ENCODE measurements at places on chromosomes 4 and X.

DNA sequence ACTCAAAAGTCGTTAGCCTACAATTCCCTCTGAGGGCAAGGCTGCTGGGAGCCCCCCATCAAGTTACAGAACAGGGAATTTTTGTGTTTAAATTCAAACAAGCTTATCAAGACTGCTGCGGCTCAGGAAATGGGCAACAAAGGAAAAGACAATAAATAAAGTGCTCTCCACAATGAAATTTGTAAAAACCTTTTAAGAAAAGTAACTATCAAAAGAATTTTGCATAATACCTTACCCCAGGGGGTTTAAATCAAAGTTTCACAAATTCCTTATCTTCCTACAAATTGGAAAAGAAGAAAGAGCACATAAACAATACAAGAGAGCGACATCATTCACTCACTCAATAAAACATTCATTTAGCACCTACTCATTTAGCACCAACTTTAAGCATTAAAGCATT, 97.9 kb upstream of the CCDC160 start:
- no peak for DNase-seq

- DNase-seq, result no peak
Measured at GRCh38 chr4:104643805-104644204, 149.1 kb upstream of the CXXC4 start.

DNA sequence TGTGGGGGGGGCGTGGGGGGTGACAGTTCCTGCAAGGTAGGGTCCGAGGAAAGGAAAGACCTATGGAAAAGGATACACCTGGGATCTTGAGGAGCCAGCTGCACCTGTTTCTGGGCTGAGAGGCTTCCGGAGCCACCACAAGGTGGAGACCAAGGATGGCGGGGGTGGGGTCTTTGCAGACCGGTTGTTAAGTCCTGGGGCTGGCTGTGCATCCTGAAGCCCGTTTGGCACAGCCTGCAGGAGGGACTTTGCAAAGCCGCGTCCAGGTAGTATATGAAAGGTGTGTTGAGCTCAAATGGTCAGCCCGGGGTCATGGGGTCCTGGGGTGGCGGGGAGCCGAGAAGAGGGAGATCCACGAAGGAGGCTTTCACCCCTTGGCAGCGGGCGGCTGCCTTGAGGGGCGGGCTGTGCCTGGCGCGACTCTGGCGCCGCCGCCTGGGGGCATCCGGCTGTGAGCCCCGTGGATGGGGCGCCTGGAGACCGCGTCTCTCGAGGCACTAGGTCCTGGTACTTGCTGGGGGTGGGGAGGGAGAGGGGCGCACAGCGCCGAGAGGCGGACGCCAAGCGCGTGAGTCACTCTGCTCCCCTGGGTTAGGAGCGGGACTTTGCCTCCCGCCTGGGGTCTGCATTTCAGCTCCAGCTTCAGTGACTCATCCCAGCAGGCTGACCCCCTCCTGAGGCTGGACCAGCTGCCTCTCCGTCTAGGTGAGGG, 58.2 kb upstream of the DYNLT3 start:
- DNase-seq, result no peak

DNA sequence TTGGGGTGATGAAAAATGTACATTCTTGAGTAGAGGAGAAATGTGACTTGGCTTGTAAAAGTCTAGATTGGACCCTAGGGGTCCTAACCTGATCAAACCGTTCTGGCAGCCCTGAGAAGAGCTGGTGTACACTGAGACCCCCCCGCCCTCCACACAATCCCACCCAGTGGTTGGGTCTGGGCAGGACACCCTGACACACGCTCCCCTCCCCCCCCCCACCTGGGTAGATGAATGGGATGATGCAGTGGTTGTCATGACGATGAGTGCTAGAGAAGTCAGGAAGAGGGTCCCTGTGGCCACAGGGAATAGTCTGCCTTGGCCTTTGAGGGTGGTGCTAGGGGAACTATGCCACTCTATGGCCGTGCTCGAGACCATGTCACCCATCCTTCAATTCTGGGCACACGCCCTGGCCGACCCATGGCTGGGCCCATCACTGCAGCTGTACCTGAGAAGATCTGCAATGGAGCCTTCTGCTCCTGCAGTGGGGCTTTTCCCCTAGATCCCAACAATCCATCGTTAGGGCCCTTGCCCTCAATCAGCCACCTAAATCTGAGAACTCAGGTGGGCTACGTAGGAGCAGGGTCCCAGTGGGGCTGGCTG, 4.4 kb downstream of the CDK16 start:
- DNase-seq, result no peak

DNA sequence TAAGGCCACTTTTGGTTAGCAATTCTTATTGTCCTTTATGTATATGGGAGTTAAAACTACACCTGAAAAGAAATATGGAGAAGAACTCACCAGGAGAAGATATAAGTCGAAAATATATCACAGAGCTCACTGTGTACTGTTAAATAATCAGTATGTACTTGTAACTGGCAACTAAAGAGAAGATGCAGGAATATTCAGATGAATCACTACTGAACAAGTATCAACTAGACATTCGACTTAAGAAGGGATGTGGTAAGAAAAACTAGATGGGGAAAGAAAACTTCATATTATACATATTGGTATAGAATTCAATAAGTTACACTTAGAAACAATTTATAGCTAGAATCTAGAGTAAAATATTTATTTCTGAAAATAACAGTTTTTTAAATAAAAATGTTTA, 230.0 kb downstream of the CAMK2D start:
- DNase-seq, result no peak

DNA sequence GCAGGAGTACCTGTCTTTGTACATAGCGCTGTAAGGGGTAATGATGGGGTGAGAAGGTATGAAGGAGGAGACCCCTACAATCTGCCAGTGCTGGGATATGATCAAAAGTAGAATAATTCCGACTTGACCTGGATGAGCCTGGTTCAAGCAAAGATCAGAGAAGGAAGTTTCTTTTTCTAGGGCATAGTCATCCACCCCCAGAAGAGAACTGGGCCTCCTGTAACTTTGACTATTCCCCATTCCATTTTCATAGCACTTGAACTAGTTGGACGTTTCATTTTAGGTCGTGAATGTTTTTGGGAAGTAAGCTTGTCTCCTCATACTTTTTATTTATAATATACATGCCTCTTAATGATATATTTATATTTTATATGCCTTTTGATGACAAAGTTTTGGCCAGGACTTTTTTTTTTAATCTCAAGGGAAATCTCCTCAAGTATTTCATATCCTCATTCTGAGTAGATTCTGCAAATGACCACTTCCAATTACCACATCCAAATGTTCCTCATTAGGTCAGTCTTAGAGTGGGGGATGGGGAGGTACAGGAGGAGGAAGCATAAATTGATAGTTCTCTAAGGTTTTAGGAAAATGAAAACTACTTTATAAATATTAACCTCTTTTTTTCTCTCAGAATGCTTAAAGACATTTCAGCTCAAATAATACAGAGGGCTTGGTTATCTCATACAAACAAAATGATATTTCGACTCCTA, 3.5 kb downstream of the CXorf58 start:
- no peak for DNase-seq

DNA sequence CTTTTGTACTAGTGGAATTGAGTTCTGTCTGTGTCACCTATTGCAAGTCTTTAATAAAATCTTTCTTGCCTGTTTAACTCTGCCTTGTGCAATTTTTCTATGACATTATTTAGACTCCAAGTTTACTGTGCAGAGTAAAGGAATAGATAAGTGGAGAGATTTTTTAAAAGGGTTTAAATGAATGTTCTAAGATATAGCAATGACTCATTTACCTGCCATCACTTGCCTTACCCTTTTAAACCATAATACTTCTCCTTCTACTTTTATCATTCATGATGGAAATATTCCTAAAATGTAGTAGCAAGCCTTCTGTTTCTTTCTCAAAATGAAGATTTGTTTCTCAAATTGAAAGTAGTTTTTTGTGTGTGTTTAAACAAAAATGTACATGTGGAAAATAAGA, 782.8 kb upstream of the MAGEB2 start:
- no peak for DNase-seq
